H9 (cell line): ENCODE measurements at places on chromosomes 6 and 20. TPM values are rescaled to one million over a fixed set of nuclear protein-coding genes. Genes with fewer than 3 reads are reported as not detected.

SPTLC3 gene
- 0.42 and 0.68 TPM in 2 replicates for total RNA-seq

SEL1L2 gene
- not detected in 2 replicates for total RNA-seq

OLIG3 gene
- total RNA-seq = 0.22 and 0.42 TPM in 2 replicates

GRCh38 chr6:163538331-163538730, 123.8 kb downstream of the QKI start:
- DNase-seq = peak; percentile 41
